ENCODE measurements at places on chromosomes 4 and X.

DNA sequence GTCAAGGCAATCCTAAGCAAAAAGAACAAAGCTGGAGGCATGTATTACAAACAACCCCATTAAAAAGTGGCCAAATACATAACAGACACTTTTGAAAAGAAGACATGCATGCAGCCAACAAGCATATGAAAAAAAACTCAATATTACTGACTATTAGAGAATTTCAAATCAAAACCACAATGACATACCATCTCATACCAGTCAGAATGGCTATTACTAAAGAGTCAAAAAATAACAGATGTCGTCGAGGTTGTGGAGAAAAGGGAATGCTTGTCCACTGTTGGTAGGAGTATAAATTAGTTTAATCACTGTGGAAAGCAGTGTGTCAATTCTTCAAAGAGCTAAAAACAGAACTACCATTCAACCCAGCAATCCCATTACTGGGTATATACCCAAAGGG, 604.6 kb upstream of the GRIA3 start:
- peak; percentile 23 for DNase-seq

DNA sequence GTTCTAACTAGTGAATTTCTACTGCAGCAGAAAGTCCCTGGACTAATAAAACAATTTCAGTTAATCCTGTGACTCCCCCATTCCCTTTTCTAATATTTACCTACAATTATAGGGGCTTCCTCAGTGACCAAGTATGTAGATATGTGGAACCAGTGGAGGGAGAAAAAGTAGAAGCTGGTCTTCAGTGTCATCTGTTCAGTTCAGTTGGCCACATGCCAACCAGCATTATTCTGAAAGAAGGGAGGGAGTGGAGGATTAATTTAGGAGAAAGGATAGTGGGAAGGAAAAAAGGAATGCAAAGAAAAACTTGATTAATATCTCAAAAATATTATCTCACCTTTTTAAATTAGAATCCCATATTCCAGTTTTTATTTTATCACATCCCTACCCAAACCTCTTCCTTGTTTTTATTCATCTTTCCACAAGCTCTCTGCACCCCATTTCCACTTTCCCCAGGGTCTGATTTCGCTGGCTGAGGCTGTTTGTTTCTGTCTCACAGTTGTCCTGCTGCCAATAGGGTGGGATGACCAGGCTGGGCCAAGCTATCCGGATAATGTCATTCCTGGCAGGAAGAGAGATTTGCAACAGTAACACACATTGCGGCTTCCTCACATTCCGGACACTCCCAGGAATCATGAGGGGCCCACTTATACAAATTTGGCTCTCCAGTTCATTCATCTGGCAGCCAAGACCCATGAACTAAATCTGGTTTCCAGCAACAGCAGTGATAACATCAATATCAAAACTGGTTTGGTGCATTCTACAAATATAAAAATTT, 24.6 kb upstream of the ANTXR2 start:
- peak; percentile 50 for DNase-seq

GRCh38 chr4:72377491-72378194, 191.4 kb downstream of the ADAMTS3 start:
- DNase-seq = no peak

DNA sequence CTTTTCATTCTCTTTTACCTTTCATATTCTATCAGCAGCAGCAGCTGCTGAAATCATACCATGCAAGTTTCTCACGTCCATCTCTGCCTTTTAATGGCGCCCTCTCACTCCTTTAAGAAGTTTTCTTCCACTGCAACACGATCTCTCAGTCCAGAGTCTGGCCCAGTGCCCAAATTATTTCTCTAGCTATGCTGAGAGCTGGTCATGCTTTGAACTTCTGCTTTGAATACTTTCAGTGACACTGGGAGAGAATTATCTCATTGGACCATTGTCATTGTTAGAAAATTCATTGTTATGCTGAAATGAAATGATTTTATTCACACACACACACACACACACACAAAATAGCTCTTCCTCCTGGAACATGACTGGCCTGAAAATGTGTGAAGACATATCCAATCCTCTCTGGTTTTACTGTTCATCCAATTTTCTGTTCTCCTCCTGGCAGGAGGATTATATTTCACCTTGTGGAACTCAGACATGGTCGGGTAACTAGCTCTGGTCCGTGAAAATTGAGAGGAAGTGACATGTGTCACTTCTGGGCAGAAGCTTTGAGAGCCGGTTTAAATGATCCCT, 1.3 kb upstream of the PDHA1 start:
- DNase-seq = no peak

GRCh38 chr4:153510252-153511001, 44.3 kb downstream of the TMEM131L start:
- no peak for DNase-seq

DNA sequence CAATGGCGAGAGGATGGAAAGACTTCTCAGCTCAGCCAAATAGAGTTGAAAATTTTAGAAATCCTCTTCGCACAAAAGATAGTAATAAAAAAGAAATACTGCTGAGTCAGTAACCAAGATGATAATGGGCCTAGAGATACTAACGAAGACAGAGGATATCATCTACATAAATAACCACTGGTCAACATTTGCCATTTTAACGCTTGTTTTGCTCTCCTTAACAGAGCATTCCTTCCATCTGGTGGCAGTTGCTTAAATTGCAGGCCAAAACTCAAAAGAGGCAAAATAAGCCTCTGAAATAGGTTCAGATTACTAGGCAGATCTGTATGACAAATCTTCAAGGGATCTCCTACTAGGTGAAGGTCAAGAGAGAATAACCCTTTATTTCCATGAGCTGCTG, 51.7 kb upstream of the MCF2 start:
- DNase-seq = no peak

- DNase-seq = no peak
These were observed 727.6 kb downstream of the TRAM1L1 start for GRCh38 chr4:116357758-116358157.

DNA sequence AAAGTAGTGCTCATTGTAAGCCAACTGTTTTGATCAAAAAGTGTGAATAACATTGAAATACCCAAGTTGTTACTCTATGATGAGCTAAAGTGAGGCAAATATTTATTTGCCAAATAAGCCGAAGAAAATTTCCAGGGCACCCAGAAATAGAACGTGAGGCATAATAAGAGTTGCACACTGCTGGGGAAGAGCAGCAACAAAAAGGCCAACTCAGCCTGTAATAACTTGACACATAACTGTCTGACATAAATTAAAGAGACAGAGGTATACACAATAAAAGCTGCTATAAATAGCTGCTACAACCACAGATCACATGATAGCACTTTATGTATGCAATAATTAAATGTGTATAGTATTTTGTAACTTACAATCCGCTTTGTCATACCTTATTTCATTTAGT, 2.0 kb upstream of the ABCB7 start:
- DNase-seq = no peak

GRCh38 chr4:161208564-161208963, 955.2 kb downstream of the FSTL5 start:
- DNase-seq = no peak

DNA sequence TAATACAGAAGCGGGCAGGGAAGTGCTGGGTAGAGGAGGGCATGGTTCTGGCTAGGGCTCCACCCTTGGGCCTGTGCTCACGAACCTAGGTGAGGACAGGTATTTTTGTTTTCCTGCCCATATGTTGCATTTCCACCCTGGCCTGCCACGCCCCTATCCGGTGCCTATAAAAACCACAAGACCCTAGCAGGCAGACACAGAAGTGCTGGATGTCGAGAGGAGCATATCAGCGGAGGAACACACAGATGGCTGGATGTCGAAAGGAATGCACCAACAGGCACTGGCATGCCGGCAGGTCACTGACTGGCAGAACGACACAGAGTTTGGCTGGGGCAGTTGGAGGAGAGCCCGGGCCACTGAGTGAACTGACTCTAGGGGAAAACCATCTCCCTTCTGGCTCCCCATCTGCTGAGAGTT, 316.6 kb upstream of the BOD1L1 start:
- no peak for DNase-seq

DNA sequence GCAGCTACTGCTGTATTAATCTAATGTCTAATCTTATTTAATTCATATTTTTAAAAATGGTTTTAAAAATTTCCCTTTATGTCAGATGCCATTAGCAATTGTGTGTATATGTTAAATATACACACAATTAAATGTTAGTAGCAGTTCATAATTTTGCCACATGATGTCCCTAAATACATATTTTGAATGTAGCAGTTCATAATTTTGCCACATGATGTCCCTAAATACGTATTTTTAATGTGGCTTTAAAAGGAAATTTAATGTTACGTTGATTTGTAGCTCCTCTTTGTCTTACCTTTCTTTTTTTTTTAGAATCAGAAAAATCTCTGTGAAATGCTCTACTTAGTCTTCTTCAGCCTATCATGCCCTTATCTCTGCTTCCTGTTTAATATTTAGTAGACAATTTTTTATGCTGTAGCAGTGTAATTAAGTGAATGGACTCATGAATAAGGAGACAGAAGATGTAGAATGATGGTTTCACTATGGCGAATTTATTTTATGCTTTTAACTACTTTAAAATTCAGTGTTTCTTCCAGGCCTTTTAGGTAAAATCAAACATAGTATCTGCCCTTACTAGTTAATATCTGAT, 26.1 kb downstream of the RBM46 start:
- DNase-seq = peak; percentile 14

- DNase-seq = no peak
These were observed 328.5 kb upstream of the FGF16 start for GRCh38 chrX:77118686-77119085.

DNA sequence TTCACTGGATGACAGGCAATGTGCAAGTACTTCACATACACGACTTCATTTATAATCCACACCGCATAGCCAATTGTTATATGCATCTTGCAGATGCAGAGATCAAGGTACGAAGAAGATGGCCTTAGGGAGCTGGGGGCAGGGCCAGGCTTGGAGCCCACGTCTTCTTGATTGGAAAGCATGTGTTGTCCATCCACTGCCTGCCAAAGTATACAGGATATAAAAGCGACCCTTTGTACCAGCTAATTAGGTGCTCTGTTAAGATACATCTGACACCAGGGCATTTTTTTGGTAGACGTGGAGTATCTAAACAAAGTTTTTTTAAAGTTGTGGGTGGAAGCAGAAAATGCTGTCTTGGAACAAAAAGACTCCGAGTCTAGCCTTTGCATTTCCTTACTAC, 1.4 kb downstream of the C4orf36 start:
- DNase-seq = no peak

DNA sequence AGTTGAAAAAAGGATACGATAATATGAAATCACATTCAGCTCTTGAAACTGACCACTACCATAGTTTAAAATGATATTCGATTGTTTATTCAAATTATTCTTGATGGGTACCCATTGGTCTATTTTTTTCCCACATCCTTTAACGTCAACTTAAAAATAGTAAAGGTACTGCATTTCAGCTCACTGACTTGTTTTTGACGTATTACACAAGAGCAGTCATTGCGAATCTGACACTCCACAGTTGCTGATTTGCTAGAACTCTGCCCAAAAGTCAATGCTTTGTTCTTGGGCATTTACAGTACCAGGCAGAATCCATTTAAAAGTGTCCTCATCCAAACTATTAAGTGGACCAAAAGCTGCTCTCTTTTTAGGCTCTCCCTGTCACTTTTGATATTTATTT, 1.2 kb upstream of the PDS5A start:
- no peak for DNase-seq

DNA sequence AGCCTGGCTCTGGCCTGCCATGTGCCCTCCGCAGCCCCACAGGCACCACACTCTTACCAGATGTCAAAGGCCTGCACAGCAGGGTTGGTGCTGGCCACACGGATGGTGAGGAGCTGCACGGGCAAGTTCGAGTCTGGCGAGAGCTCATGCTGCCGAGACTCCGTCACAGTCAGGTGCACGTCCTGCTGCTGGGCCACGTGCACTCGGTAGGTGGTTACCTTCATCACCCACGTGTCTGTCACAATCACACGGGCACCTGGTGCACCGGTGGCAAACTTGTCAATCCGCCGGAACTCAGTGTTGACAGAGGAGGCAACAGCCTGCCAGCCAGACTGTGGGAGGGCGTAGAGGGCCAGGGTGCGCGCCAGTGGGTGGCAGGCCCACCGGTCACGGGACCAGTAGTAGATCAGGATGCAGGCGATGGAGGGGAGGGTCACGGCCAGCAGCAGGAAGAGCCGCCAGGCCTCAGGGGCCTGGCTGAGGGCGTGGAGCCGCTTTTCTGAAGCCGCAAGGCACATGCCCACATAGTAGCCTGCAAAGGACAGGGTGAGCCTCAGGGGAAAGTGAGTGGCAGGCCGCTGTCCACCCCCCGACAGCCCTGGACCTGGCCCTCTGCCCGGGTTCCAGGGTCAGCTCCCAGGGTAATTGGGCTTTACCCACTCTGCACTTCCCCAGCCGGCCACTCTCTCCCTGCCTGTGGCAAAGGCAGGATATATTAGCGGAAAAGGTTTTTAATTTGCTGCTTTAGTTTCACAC, 2.9 kb downstream of the TMEM129 start:
- DNase-seq = no peak

GRCh38 chr4:53576676-53577372, 14.5 kb downstream of the LNX1 start:
- peak; percentile 14 for DNase-seq

DNA sequence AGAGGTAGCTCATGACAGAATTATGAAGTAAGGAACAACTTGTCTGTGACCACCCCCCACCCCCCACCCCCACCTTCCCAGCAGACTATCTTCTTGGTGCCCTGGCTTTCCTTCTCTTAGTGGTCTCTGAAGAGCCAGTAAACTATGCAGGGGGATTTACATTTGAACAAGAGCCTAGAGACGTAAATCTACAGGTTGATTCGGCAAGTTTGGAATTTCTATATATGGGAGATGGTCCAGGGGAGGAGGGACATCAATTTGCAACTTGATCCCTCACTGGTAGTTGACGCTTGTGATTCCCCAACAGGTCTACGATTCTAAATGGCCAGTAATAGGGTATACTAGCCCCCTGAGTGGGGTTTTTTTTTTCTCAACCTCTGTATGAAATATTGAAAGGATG, 36.7 kb downstream of the IL13RA1 start:
- no peak for DNase-seq

DNA sequence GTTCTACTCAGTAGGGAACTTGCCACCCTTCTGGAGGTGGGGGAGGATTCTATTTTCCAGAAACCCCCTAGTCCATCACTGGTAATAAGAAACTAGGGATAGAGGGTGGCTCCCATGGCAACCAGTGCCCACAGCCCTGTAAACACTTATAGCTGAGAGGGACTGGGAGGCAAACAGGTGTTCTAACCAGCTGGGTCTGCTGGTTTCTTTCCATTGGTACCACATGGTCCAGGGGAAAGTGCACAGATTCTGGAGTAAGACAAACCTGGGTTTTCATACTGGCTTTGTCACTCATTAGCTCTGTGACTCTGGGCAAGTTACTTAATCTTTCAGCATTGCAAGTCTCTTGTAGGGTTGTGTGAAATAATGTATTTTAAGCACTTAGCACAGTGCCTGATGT, 26.9 kb downstream of the IGSF1 start:
- DNase-seq = no peak

DNA sequence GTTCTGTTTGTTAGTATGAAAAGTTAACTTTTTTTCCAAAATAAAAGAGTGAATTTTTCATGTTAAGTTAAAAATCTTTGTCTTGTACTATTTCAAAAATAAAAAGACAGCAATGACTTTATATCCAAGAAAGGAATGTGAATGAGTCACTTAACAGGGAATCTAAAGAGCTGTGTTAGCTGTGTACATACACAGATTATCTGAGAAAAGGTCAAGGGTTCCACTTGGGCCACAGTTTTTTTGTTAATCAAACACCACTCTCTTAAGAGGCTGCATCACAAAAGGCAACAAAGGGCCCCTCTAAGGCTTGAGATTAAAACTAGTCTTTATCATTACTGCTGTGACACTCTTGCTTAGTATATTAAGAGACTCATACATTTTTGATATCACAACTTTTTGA, 82.1 kb downstream of the FIP1L1 start:
- DNase-seq = no peak

- DNase-seq = no peak
These were observed 1.7 kb downstream of the HCFC1 start for GRCh38 chrX:153969904-153970356.

GRCh38 chr4:3311095-3311372, 18.2 kb downstream of the RGS12 start:
- DNase-seq = no peak
